Esophagus muscularis mucosa (tissue), 4 donors: ENCODE measurements at places on chromosomes 16 and 17. TPM values are rescaled to one million over a fixed set of nuclear protein-coding genes. Genes with fewer than 3 reads are reported as not detected.

Gene OTOA
- total RNA-seq = 0.11 TPM

- no peaks in the 10 kb centered on the region for H3K36me3 ChIP-seq
- H3K27ac ChIP-seq = no peak overlapping the region
- peaks cover 11% of the 10 kb centered on the region for H3K4me1 ChIP-seq
- no peak overlapping the region for H3K4me3 ChIP-seq
- DNase-seq = no peak
Observed at GRCh38 chr17:38982858-38983746, 15.9 kb upstream of the FBXO47 start.

Gene NPIPA8
- 34.2 TPM for total RNA-seq

DNA sequence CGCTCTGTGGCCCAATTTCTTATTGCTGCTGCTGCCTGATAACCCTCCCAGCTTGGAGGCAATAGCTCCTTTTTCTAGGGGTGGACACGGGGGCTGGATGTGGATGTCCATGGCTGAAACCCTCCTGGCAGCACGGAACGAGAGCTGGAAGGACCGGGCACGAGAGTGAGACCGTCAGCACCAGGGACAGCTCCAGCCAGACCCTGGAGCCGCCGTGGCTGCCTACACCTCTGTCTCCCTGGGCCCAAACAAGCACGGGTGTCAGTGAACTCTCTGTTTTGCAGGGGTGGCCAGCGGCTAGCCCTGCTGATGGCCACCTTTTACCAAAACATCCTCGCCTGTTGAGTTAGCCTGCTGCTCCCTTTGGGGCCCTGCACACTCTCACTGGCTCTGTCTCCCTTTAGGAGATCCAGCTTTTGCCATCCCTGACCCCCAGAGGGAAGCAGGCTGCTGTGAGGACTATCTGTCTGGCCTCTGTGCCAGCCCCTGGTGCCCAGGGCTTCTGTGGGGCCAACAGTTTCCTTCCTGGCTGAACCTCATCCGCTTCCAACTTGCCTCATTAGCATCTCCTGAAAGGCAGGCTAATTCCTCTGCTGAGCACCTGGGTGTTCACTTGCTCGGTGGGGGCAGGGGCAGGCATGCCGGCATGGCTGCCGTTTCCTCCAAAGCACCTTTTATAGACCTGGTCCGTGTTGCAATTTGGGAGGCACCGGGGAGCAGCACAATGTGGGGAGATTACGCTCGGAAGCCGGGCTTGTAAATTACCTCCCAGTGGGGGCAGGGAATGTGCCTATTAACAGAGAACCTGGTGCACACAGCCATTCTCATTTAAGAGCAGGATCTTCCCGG is 118.1 kb downstream of the ENGASE start:
- H3K27me3 ChIP-seq = peaks cover 12% of the 10 kb centered on the region
- H3K4me3 ChIP-seq = no peak overlapping the region

GRCh38 chr16:68274441-68274840 is 10.1 kb downstream of the SLC7A6 start:
- H3K36me3 ChIP-seq = peaks cover 56% of the 10 kb centered on the region
- H3K27me3 ChIP-seq = no peaks in the 10 kb centered on the region
- peaks cover 33% of the 10 kb centered on the region for H3K4me1 ChIP-seq
- H3K27ac ChIP-seq = peak overlapping the region; percentile 19
- H3K4me3 ChIP-seq = no peak overlapping the region
